T-helper 2 cell treated with Interferon-gamma antibody and Interleukin-4, amounts not matched to agents 100 ng/mL and 5 ng/mL, for 36 hours (primary cell): ENCODE measurements at places on chromosomes 6 and 20. TPM values are rescaled to one million over a fixed set of nuclear protein-coding genes. Genes with fewer than 3 reads are reported as not detected.

Gene COL9A1
- not detected in 2 replicates for total RNA-seq

Gene OOEP
- 0.66 and 0.84 TPM in 2 replicates for total RNA-seq

Gene THEMIS
- 44.6 and 48.1 TPM in 2 replicates for total RNA-seq

Gene CST7
- total RNA-seq = 78.4 and 80.0 TPM in 2 replicates

Gene TMEM74B
- 0.09 TPM in 1 of 2 replicates, not detected in the other for total RNA-seq

Gene FAM162B
- not detected in 2 replicates for total RNA-seq

Gene RAET1G
- not detected in 2 replicates for total RNA-seq

Gene CNKSR3
- not detected in 2 replicates for total RNA-seq

Gene HECA
- total RNA-seq = 38.0 and 40.0 TPM in 2 replicates

Gene PPP1R16B
- total RNA-seq = 55.0 and 56.1 TPM in 2 replicates

Gene MMP24
- not detected in 2 replicates for total RNA-seq

Gene GNMT
- 0.98 and 1.00 TPM in 2 replicates for total RNA-seq

Gene ADA
- total RNA-seq = 83.2 and 85.7 TPM in 2 replicates

Gene HLA-DMB
- total RNA-seq = 8.5 and 9.0 TPM in 2 replicates

Gene HLA-G
- 1.7 and 1.8 TPM in 2 replicates for total RNA-seq

Gene OGFRL1
- 5.1 and 5.7 TPM in 2 replicates for total RNA-seq

Gene DNMT3B
- total RNA-seq = 3.5 and 3.8 TPM in 2 replicates

Gene BTN1A1
- total RNA-seq = not detected in 2 replicates

Gene TRIM38
- total RNA-seq = 24.9 and 25.2 TPM in 2 replicates

Gene EDN3
- 0.09 and 0.16 TPM in 2 replicates for total RNA-seq

Gene ZNF341
- 6.4 and 6.6 TPM in 2 replicates for total RNA-seq

Gene RHAG
- not detected in 2 replicates for total RNA-seq

Gene TP53TG5
- total RNA-seq = 0.09 and 0.11 TPM in 2 replicates

Gene ADGRG6
- not detected in 2 replicates for total RNA-seq

Gene VGLL2
- total RNA-seq = not detected in 2 replicates
